H54 (cell line): ENCODE measurements at places on chromosomes 1 and 21.

DNA sequence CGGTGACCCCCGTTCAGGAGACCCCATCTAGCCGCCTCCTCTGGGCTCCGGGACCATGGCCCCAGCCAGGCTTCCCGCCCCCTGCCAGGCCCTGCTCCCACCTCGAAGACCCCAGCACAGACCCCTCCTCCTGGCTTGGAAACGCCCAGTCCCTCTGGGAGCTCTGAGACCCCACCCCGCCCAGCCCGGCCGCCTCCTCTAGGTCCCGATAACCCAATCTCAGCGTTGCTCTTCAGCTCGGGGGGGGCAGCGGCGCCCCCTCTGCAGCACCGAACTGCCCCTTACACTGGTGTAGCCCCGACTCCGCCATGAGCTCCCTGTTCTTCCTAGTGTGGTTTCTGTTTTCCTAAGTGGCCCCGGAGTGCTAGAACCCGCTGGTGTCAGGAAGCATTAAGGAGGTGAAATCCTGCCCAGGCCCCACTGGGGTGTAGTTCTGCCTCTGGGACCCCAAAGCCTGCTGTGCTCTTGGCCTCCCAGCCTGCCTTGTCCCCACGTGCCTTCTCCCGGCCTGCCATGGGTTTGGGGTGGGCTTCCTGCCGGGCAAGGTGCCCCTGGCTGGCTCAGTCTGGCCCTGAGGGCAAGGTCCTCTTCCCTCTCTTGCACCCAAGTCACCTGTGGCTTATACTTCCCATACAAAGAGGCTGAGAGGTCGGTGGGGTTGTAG lies 10.7 kb upstream of the MMEL1 start:
- no peak for DNase-seq

GRCh38 chr1:58780836-58781452 lies 2.9 kb downstream of the JUN start:
- no peak for DNase-seq

DNA sequence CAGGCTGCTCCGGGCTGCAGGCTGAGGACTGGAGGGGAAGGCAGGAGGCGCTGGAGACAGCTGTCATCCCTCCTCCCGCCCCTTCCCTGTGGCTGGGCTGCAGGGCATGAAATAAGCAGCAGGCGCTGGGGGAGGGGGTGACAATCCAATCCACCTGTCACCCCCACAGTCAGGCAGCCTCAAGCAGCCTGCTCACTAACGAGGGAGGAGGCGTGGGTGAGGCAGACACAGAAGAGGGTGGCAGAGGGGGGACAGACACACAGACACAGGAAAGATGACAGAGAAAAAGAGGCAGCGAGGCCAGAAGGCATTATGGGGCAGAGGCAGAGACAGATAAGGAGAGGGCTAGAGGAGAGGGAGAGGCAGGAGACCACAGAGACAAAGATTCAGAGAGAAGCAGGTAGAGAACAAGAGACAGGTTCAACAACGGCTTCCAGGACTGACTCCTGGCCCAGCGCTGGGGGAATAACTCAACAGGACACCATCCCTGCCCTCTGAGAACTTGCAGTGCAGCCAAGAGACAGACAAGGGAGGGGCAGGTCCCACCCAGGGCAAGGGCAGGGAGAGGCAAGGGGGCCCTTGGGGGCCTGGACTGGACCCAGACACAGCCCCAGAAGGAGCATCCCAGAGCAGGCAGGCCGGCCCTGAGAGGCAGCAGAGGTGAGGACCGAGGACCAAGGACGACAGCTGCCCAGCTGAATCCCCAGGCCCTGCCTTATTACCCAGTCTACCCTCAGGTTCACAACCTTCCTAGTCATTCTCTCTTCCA lies 11.2 kb downstream of the MEF2D start:
- DNase-seq: no peak

DNA sequence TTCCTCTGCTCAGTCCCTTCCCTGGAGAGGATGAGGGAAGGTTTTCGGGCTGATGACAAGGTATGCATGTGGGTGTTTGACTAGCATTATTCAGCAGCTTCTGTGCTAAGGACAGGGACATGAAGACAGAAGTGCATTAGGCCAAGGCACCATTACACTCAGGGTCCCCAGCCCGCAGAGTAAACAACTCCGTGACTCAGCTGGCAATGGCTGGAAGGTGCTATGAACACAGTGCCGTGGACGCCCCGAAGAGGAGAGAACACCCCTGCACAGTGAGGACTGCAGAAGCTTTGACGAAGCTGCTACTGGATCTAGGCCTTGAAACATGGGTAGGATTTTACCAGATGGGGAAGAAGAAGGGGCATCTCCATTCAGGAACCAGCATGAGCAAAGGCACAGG lies 13.7 kb upstream of the EPS8L3 start:
- DNase-seq: no peak

DNA sequence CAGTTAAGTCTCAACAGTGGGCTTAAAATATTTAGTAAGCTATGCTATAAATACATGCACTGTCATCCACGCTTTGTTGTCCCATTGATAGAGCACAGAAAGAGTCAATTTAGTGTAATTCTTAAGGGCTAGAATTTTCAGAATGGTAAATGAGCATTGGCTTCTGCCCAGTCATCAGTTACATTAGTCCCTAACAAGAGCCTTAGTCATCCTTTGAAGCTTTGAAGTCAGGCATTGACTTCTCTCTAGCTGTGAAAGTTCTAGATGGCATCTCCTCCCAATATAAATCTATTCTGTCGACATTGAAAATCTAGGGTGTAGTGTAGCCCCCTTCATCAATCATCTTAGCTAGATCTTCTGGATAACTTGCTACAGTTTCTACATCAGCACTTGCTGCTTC lies 12.0 kb upstream of the LPGAT1 start:
- no peak for DNase-seq

DNA sequence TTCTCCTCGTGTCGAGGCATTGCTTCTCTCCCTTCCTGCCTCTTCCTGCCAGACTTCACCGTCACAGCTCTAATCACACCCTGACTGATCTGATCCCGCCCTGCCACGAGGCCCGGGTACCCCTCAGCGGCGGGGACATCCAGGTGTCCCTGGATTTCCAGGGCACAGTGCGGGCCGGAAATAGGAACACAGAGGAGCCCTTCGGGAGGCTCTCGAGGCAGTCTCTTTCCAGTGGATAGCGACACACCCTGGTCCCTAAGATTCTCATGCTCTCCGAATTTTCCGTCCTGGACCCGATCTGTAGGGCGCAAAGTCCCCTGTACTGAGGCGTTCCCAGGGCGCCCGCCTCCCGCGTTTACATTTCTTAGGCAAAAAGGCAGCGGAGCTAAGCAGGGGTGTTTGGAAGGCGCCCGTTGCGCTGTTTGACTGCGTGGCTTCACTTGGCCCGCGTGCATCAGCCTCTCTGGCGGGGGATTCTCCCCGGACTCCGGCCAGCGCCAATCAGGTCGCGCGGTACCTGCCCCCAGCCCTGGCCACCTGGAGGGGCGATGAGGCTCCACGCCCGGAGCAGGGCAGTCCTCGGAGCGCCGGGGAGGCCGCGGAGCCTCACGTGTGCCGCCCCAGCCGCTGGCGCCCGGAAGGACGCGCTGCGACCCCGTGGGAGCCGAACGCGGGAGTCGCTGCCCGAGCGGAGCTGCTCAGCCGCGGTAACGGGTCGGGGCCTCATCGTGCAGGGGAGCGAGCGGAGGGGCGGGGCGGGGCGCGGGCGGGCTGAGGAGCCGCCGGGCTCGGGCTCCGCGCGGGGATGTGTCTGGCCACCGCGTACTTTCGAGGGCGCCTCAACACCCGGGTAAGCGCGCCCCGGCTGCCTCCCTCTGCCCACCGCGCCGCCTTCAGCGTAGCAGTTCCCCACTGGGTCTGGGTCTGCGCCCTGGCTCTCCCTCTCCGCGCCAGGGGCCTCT lies at the start of gene FAM163A:
Gene FAM163A, plus strand, starts transcription at position 575 of the 962 bp plus-strand sequence. CDS start 69,807 bp downstream, outside the sequence.
- DNase-seq: no peak

DNA sequence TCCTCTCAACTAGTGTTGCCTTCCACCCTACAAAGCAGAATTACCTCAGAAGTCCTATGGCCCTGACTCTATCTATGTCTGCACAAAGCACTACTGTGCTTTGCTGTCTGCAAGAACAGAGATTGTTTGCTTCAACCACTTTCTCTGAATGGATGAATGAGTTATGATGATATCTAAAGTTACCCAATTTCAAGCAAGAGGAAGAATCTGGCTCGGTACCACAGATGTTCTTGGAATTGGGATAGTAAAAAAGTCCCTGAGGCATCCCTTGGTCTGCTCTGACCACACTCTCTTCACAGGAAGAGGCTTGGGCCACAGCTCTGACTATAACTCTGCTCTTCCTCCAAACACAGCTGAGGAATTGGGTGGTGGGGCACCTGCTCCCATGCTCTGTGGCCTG lies 31.2 kb downstream of the MTARC1 start:
- DNase-seq: no peak

- DNase-seq: no peak
Measured at GRCh38 chr1:221774054-221774842, 32.4 kb upstream of the DUSP10 start.

DNA sequence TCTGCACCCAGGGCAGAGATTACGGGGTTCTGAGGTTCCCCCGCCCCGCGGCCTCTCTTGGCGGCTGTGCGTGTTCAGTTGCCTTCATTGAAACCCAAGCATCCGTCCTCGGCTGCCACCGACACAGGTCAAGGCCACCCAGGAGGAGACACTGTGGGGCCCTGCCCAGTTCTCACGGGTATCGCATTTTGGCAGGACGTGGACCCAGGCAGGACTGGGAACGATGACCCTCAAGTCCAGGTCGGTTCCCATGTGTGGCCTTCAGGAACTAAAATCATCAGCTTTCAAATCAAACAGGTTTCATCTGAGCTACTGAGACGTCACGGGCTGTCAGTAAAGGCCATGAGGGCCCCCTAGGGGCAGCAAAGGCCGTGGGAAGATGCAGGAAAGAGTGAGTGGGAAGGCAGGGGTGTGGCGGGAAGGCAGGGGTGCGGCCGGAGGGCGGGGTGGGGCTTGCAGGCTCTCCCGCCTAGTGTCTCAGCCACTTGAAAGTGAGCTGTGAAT lies 7.0 kb upstream of the C1orf174 start:
- no peak for DNase-seq

GRCh38 chr1:22806584-22806983 lies 95.9 kb downstream of the EPHB2 start:
- DNase-seq: no peak

DNA sequence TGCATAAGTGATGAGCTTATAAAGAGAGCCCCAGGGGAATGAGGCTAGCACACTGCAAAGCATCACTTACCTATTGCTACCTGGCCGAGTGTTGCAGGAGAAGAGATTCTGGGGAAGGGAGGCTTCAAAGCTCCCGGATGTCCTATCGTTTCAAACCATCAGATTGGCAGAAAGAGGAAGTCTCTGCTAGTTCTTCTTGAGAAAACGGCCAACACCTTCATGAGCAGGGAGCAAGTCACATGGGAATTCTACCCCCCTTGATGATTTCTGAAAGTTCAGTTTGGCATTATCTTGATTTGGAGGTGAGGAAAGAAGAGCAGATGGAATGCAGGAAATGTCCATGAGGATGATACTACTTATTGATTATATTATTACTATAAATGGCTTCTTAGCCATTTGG lies 16.2 kb downstream of the SYF2 start:
- no peak for DNase-seq

DNA sequence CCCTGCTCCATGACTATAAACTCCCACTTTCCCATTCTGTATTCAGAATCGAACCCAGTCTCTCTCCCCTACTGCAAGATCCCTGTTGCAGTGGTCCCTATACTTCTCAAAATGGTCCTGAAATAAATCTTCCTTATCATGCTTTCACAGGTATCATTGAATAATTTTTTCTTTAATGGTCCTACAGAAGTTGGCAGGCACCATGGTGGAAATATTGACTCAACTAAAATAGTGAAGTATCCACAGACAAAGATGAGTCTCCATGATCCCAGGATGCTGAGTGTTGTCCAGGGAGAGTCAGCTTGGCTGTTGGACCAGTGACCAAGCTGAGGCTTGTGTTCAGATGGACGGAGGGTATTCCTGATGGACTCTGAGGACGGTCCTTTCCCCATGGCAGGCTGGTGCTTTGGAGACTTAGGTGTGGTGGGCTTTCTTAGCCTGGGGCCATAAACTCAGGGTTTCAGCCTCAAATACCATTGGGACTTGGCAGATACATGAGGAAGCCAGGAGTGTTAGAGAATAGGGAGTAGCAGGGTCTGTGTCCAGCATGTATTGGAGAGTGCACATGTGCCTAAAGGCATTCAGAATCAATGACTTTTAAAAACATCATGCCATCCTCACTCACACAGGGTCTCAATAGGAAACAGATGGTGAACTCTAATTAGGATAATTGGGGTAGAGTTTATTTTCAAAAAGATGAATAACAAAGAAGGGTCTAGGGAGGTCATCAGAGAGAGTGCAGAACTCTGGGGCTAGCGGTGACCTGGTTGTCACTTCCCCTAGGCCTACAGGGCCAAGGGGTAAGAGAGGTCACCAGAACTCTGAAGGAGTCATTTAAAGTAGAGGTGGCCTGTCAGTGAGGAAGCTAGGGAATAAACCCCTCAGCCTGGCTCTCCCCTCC lies 19.8 kb downstream of the TINAGL1 start:
- DNase-seq: no peak

DNA sequence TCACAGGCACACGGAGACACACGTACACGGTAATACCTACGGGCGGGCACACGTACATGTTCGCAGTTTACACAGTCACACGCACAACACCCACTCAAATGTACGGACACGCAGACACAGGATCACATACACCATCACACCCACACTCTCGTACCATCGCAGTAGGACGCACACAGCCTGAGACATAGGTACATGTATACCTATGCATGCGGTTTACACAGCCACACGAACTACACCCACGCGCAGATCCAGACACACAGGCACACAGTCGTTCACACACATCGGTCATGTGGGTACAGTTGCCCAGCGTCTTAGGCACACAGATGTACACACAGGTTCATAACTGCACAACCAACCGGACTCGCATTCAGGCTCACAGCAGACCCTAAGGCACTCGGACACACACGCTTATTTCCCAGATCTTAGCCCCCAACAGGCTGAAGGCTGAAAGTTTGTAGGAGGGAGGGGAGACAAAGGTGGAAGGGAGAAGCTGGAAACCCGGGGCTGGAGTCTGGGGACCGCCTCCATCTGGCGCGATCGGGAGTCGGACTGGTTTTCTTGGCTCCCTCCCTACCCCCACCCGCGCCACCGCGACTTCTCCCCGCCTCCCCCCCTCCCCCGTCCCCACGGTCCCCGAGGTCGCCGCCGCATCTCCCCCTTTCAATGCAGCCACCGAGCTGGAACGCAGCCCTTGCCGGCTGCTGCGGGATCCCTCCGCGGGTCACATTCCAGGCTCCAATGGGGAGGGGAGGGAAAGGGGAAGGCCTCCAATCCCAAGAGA lies 51.9 kb upstream of the SYNC start:
- DNase-seq: no peak

- no peak for DNase-seq
Measured at GRCh38 chr1:25208561-25209222, 23.6 kb downstream of the SYF2 start.

DNA sequence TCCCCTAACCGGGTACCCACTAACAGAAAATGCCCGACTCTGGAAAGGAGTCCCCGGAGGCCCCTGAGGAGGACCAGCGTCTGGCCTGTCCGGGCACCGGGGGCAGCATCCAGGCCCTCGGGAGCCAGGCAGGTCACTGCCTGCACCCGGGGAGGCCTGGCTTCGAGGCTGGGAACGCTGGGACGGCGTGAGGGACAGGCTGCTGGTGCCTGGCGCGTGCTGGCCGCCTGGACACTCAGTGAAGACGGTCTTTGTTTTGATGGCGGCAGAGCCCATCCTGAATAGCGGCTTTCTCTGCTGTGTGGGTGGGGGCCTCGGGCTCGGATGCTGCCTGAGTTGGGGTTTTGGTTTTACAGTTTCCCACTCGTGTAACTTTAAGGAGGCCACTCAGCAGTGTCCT lies 37.6 kb downstream of the PRKCZ start:
- DNase-seq: no peak

- DNase-seq: peak; percentile 22
Measured at GRCh38 chr1:110337704-110338308, 1.4 kb upstream of the RBM15 start.
